Mucosa of descending colon (tissue), 3 donors: ENCODE measurements at places on chromosomes 7 and 10. TPM values are rescaled to one million over a fixed set of nuclear protein-coding genes. Genes with fewer than 3 reads are reported as not detected.

Gene LAMB1
- total RNA-seq: 82.0 TPM

Gene ADAM8
- total RNA-seq: 5.2 TPM

DNA sequence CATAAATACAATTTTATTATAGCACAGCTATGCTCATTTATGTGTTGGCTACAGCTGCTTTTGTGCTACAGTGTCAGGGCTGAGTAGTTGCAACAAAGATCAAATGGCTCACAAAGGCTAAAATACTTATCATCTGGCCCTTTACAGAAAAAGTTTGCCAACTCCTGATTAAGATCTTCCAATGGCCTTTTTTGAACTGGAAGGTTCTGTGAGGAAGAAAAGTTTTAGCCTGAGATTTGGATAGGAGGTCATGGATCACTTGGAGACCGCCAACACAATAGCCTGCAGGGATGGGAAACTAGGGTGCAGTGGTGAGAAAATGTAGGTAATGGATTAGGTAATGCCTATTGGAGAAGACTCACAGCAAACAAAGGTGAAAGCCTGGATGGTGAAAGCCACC, 169.8 kb downstream of the NOC3L start:
- no peak for DNase-seq

GRCh38 chr7:24199978-24200377, 84.0 kb upstream of the NPY start:
- no peak for DNase-seq

Gene CLRN3
- 176 TPM for total RNA-seq

- peak; percentile 67 for DNase-seq
Measured at GRCh38 chr10:64115908-64116643, 594.9 kb downstream of the REEP3 start.

GRCh38 chr7:128928159-128928813, 9.4 kb upstream of the IRF5 start:
- DNase-seq: no peak

- DNase-seq: no peak
Measured at GRCh38 chr7:127736511-127736910, 84.5 kb downstream of the SND1 start.

Gene ZNF425
- total RNA-seq: 1.3 TPM

DNA sequence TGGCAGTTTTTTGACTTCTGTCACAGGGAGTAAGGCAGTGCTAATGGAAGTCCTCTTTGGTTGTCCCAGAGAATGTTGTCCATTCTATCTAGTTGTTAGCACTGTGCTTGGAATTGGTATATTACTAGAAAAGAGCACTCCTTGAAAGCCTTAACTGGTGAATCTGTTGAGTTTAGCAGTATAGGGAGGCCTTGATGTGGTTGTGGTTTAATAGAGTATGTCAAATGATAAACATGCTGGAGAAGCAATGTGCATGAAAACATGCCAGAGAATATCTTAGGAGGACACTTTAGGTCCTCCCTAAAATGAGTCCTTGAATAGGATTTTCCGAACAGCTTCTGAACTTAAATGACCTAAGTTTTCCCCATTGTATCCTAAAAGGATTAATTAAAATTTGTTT, 98.6 kb downstream of the BTRC start:
- no peak for DNase-seq

- no peak for DNase-seq
Measured at GRCh38 chr7:112970771-112971170, 115.9 kb downstream of the GPR85 start.

DNA sequence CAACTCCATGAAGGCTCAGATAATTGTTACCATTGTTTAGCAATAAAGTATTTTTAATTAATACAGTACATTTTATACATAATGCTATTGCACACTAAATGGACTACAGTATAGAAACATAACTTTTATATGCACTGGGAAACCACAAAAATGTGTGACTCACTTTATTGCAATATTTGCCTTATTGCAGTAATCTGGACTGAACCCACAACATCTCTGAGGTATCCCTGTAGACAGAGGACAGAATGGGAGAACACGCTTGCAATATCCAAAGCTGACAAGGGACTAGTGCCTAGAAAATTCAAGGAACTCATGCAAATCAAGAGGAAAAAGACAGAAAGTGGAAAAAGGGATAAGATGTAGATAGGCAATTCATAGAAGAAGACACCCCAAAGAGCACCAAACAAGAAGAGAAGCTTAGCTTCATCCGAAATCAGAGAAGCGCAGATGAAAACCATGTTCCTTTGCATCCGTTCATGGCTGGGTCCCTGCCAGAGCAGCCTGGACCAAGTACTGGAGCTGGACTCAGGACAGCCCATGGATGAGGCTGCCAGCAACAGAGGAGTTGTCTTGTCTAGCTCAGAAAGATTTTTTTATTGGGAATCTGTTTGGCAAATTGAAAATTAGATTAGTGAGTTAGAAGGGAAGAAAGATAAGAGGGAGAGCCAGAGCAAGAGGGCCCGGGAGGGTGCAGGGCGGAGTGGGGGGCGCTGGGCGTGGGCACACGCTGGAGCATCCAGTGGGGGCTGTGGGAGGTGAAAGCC, 16.0 kb upstream of the GALNTL5 start:
- no peak for DNase-seq

- peak; percentile 75 for DNase-seq
Measured at GRCh38 chr7:140403878-140404564, at the start of gene RAB19. Gene RAB19 (plus strand): TSS chr7:140404058. CDS start chr7:140407647, 3,589 bp downstream.

Gene GPNMB
- 38.8 TPM for total RNA-seq

Gene SPDYE9
- not detected for total RNA-seq

- DNase-seq: no peak
Measured at GRCh38 chr10:77959384-77959783, 32.8 kb upstream of the DLG5 start.

DNA sequence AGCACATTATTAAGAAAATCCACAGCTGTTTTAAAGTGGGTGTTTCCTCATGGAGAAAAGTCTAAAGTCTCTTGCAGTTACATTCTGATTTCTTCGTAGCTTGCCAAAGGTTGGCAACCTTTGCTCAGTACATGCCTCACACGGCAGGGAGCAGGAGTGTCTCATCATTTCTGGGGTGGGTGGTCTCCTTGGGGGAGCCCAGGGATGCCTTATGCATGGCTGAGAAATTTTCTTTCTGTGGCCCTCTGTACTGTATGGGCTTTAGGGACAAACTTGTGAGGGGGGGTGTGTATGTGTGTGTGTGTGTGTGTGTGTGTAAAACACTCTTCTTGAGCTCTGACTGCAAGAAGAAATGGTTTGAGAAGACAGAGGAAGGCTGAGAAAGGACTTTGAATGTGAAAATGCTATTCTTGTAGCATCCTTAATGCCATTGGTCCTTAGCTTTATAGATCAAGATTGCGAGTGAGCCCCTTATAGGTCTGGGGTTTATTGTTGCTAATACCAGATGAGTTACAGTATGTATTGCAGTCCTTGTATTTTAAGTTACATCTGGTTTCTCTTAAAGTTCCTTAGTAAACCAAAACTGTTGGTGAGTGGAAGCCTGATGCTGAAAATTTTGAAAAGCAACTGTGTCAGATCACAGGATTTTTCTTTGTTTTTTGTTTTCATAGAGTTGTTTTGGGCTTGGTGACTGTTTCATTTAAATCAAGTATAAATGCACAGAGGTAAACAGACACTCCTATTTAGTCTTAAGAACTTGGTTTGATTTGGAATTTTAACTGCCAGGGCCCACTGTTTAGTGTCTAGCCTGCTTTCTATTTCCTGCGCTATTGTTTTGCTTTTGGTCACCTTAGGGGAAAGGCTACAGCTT, 242.0 kb downstream of the BICC1 start:
- no peak for DNase-seq

GRCh38 chr7:137421366-137421765, 77.8 kb upstream of the PTN start:
- DNase-seq: no peak

GRCh38 chr7:6637544-6638229, 569 bp downstream of the ZNF316 start:
- DNase-seq: peak; percentile 73

GRCh38 chr10:103696411-103697145, 158.8 kb downstream of the SH3PXD2A start:
- DNase-seq: peak; percentile 68

- no peak for DNase-seq
Measured at GRCh38 chr7:141074162-141074991, 513 bp downstream of the TMEM178B start.

DNA sequence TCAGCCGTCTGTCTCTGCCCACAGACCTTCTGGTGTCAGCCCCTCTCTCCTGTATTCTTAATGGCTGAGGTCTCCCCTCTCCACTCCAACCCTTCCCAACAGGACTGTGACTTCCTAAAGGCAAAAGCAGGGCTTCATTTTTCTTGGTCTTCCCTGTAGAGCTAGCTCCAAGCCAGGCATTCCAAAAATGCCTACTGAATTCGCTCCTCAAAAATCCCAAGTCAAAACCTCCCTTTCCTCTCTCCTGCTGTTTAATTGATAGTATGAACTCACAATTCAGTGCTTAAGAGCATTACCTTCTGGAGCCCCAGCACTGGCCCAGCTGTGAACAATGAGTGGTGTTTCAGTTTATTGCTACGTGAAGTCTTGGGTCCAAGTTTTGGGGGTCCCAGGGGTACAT, 628.4 kb downstream of the PARD3 start:
- no peak for DNase-seq

Gene RBP4
- 6.6 TPM for total RNA-seq

DNA sequence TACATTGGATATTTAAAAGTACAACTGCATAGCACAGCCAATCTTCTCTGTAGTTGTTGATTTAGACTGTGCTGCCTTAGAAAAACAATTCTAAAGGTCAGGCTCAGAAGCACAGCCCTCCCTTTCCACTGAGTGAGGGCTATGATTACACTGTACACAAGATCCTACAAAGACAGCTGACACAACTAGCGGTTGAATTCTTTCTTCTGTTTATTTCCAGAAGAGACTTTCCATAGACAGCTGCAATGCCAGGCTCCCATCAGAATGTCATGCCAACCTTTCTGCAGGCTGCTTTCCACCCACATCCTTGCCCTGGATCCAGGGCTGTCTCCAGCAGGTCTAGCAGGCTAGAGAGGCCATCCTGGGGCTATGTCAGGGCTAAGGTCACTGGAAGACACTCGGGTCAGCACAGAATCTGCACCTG, 39.3 kb downstream of the FAM13C start:
- peak; percentile 27 for DNase-seq

Gene BLNK
- 45.7 TPM for total RNA-seq

- DNase-seq: no peak
Measured at GRCh38 chr7:102082693-102083368, 203.8 kb upstream of the SH2B2 start.

Gene CCDC172
- total RNA-seq: not detected

Gene OR13A1
- total RNA-seq: not detected

Gene HDAC9
- 16.0 TPM for total RNA-seq

Gene ANKRD22
- total RNA-seq: 18.9 TPM

DNA sequence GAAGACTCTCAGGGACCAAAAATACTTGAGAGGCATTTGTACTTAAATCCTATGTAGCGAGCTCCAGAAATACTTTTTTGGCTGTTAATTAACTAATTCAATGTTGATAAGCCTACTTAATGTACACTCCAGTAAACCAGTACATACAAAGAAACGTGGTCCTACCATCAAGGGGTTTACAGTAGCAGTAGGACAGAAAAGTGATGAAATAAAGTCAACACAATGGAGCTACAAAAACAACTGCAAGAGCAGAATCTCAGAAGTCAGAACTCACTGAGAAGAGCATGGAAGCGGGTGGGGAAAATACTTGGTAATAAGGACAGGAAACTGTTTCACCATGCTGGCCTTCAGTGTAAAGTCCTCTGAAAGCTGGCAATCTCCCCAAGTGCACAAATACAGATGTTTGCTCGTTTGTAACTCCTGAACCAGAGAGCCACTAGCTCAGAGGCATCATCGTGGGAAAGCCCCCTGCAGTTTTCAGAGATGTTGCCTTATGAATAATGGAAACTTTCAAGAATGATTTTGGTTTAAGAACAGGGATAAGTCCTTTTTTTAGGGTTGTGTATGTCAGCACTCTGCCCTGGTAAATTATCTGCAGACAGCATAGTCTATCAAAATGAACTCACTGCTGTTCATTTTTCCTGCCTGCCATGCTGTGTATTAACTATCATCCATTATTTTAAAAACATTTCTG, 233.2 kb downstream of the SORCS1 start:
- DNase-seq: peak; percentile 6

- no peak for DNase-seq
Measured at GRCh38 chr10:28020080-28020860, 21.4 kb upstream of the ODAD2 start.

DNA sequence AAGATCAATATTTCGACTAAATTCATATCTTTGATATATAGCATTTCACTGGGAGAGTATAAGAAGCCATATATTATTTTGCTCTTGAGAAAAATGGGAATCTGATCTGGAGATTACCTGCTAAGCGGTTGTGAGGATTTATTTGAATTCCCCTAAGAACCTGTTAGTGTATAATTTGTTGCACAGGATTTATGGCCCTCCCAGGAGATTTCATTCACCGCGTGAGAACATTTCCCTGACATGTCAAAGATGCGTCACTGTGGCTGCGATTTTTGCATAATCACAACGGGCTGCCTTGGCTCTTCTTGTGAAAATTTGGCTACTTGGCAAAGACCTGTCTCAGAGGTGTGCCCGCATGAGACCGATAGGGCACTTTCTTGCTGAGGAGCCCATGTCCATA, 184.7 kb upstream of the PFKP start:
- DNase-seq: no peak

- DNase-seq: no peak
Measured at GRCh38 chr7:51261117-51261835, 55.3 kb downstream of the COBL start.

GRCh38 chr7:16912540-16912939, 30.8 kb upstream of the AGR3 start:
- no peak for DNase-seq

GRCh38 chr10:58268454-58268945, 462 bp upstream of the CISD1 start:
- no peak for DNase-seq
